NCI-H1048 (cell line): ENCODE measurements at places on chromosomes 1 and 21.

DNA sequence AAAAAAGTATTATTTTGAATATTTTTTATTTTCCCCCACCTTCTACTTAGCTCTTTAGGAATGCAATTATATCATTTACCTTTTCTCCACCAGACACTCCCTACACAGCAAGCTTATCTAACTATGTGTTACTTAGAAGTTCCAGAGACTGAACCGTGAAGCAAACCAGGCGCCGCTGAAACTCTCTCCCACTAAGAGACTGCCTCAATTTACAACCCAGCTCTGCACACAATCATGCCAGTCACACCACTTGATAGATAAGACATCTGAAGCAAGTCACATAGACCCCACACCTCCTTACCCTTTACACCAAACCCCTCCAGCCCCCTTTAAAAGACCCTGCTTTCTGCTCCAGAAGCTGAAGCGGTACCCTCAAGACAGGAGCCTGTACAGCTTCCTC lies 245.5 kb downstream of the S1PR1 start:
- DNase-seq = no peak

GRCh38 chr21:46027851-46028493 lies 46.4 kb downstream of the COL6A1 start:
- DNase-seq = no peak

DNA sequence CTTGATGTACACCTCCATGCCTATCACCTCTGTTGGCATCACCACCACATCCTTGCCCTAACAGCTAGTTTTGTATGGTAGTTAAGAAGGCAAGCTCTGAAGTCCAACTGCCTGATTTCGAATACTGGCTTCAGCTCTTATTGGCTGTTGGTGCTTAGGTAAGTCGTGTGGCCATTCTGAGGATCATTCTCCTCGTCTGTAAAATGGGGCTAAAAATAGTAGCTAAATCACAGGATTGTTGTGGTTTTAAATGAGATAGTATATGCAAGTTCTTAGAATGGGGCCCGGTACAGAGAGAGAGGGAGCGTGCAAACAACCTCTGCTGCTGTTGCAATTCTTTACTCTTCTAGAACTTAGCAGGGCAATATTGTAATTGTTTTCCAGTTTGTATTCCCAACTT lies 20.8 kb upstream of the SPOCD1 start:
- DNase-seq = no peak

GRCh38 chr21:19507682-19508260 lies 1104.2 kb upstream of the TMPRSS15 start:
- DNase-seq = no peak

DNA sequence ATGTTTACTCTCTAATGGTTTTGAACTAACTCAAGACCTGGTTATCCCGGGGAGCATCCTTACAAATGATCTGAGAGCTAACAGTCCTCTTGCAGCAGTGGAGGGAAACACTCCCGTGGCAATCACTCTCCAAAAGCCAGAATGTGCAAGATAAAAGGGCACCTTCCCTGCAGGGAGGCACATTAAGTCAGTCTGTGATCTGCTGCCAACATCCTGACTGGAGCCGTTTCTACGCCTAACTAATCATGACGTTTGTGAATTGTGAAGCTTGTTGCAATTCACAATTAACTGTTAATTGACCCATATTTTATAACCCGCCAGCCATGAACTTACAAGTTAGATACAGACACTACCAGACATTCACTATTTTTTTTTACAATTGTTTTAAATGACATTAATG lies 52.1 kb upstream of the LGALS8 start:
- no peak for DNase-seq

DNA sequence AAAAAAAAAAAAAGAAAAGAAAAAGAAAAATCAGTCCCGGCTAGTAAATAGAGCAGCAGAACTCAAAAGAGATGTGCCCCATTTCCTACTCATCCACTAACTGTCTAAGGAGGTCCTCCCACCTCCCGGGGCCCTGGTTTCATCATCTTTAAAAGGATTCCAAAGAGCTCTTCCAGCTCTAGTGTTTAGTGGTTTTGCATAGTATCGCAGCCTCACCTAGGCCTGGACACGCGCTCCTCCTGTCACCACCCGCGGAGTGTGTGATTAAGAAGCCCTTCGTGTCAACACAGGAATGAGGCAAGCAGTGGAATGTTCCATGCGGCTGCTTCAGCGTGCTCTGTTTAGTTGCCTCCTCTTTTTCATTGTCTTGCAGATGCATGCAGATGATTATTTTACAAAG lies 49.0 kb downstream of the LBR start:
- no peak for DNase-seq

DNA sequence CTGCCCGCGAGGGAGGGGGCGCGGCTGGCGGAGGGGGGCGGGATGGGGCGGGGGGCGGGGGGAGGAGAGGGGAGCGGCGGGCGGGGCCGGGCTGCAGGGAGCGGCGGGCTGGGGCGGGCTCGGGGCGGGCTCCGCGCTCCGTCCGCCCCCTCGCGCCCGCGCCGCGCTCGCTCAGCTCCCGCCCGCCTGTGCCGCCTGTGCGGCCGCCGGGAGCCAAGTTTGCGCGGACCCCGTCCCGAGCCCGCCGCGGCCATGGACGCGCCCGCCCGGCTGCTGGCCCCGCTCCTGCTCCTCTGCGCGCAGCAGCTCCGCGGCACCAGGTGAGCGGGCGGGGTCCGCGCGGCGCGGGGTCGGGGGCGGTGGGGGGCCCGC lies at the start of gene GABRD:
Gene GABRD, plus strand, starts transcription at position 174 of the 372 bp plus-strand sequence. Its CDS starts 79 bp downstream, at position 253.
- no peak for DNase-seq

GRCh38 chr1:181353526-181353925 lies 129.8 kb upstream of the CACNA1E start:
- no peak for DNase-seq

GRCh38 chr1:68276448-68276847 lies 44.1 kb upstream of the WLS start:
- DNase-seq = no peak

- DNase-seq = no peak
Observed at GRCh38 chr1:1562556-1563195, 12.0 kb downstream of the SSU72 start.

GRCh38 chr1:178864326-178864725 lies 6.6 kb downstream of the ANGPTL1 start:
- DNase-seq = no peak

DNA sequence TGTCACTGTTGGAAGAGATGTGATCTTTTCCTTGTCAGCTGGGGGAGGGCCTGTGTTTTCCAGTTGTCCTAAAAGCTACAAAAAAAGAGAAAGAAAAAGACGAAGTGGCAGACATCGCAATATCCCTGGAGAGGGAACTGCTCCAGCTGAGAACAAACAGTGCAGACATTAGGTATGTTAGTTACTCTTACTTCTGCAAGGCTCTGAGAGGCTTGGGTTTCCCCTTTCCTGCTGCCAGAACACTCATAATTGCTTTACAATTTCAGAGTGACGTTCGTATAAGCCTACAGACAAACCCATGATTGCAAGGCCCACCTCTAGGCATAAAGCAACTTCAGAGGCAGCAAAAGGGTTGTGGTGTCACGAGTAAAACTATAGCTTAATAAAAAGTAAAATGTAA lies 31.1 kb downstream of the CD160 start:
- no peak for DNase-seq

GRCh38 chr1:27504588-27505419 lies 14.8 kb upstream of the WASF2 start:
- DNase-seq = no peak

DNA sequence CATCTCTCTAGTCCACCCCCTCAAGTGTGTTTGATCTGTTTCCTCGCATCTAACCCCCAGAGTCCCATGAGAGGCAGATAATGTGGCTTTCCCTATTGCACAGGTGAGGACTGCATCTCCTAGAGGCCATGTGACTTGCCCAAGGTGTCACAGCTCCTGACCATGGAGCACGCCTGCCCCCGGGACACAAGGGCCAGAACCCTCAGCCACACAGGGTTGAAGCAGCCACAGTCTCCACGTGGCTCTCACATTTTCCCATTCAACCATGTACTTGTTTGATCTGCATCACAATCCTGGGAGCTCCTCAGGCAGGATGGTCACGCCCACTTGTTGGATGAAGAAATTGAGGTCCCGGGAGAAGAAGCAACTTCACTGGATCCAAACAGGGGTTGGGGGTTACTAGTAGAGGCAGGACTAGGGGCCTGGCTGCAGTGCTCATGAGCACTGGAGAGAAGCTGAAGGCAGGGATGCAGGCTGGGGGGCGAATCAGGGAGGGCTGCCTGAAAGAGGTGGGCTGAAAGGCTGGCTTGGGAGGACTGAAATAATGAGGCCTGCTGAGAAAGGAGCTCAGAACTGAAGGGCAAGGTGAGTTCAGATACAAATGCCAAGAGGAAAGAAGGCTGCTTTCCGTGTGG lies 207.9 kb downstream of the PTPRU start:
- DNase-seq = no peak

- no peak for DNase-seq
Observed at GRCh38 chr1:21523297-21523813, 14.1 kb downstream of the ALPL start.

- no peak for DNase-seq
Observed at GRCh38 chr1:237792149-237792548, 98.6 kb downstream of the ZP4 start.

- DNase-seq = no peak
Observed at GRCh38 chr21:44000360-44000759, 11.7 kb upstream of the TRAPPC10 start.

DNA sequence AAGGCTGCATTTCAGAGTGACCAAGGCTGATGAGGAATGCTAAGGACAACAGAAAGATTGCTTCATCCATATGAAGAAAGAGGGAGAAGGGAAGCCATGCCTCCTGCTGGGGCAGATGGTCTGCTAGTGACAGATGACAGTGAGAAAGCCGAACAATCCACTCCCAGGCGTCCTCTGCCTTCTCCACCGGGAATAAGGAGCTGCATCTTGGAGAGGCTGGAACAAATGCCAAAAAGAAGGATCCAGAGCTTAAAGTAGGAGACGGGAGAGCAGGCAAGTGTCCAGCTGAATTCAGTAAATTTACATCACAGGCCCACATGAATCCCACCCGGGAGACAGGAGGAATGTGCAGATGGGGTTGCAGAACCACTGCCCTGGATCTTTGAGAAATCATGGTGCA lies 33.4 kb downstream of the DDX20 start:
- no peak for DNase-seq

- no peak for DNase-seq
Observed at GRCh38 chr1:54889132-54889725, 2.2 kb upstream of the DHCR24 start.

- no peak for DNase-seq
Observed at GRCh38 chr1:111948209-111949171, 41.0 kb downstream of the KCND3 start.

- DNase-seq = no peak
Observed at GRCh38 chr21:42534421-42535378, 21.0 kb downstream of the SLC37A1 start.

- DNase-seq = no peak
Observed at GRCh38 chr1:162265983-162266382, 110.7 kb downstream of the SPATA46 start.

DNA sequence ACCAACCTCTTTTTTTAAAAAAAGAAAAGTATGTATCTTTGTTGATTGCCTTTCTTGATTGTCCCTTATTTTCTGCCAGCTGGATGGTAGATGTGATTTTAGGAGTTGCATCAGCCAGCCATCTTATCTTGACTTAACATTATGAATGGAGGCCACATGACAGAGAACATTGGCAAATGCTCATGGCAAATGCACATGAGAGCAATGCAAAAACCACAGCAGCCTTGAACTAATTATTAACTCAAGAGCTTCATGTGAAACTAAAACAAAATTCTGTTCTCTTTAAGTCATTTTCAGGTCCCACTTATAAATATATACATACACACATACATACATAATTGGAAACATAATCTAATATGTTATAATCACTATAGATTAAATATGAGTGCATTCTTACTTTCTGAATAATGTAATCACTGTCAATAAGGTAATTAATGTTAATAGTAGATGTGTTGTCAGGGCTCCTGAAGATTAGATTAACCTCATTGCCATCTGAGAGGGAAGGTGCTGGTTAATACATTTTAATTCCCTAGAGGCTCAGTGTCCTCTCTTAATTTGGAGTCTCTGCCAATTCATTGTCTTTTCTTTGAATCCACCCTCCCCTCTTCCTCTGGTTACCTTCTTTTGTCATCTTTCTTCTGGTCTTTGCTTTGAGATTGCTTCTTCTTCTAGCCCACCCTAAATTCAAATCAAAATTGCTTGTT lies 962.2 kb downstream of the ADGRL2 start:
- DNase-seq = no peak

DNA sequence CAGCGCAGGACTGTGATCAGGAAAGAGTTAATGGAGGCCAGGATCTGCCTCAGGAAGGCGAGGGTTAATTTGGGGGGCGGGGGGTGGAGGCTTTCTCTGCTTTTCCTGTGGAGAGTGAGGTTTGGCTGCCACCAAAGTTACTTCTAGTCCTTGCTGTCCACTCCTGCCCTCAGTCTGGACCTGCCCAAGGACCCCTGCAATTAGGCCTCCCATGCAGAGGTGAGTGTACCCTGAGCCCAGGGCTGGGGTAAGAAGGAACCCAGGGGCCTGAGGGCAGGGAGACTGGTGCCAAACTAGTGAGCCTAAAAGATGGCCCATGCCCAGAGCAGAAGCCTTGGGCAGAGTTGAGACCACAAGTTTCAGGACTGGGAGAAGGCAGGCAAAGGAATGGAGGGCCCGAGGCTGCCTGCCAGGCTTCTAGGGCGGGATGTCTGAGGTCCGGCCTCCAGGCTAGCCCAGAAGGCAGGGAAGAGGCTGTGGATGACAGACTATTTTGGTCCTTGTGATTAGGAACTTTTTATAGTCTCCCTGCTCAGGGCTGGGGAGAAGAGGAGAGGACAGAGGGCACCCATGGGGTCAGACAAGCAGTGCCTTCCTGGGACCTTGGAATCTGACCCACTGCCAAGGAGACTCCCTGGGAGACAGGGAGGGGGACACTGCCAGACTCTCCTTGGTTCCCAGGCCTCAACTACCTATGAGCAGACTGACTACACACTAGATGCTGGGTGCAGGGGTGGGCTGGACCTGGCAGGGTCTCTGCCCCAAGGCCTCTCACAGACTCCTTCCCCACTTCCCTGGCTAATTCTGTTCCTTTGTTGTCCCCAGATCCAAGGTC lies at the start of gene FAM110D:
Gene FAM110D, plus strand, starts transcription at position 172 of the 835 bp plus-strand sequence. CDS start 2,213 bp downstream, outside the sequence.
- DNase-seq = no peak

DNA sequence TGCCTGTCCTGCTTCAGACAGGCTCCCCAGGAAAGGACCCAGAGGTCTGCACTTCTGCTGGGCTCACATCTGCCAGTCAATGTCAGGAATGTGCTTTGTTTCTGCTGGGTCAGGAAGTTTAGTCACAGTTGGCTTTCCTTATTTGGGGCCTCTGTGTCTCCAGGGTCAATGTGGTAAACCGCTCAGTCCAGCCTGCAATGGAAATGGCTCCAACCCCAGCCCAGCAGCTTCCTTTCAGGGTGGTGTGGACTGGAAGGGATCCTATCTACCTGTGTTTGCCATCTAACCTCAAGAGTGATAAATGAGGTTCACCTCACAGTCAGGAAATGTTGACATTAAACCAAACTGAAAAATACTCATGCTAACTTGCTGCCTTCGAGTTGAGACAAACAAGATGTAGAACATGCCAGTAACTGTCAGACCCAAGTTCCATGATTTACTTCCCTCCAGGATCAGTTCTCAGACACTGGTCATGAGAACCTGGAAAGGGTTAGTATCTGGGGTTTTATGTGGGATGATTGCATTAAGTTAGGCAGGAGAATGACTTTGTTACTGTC lies 20.3 kb downstream of the ENO1 start:
- no peak for DNase-seq
